Small intestine (tissue), 16 donors: ENCODE measurements at places on chromosomes 6 and 20.

DNA sequence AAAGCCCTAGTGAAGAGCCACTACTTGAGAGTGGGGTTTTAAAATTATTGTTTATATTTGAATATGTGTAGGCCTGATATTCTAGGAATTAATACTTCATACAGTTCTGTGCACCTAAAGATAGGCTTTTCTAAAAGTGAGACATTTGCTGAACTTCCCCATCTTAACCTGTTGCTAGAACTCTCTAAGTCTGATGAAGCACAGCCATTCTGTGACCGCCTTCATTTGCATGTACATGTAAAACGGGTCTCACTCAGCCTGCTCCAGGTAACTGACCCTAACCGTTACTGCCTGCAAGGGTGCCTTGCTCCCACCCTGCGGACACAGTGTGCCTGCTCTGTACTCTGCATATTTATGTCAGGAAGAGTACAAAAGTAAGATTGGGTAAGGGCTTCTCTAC lies 44.3 kb upstream of the IRF4 start:
- no peak for DNase-seq

DNA sequence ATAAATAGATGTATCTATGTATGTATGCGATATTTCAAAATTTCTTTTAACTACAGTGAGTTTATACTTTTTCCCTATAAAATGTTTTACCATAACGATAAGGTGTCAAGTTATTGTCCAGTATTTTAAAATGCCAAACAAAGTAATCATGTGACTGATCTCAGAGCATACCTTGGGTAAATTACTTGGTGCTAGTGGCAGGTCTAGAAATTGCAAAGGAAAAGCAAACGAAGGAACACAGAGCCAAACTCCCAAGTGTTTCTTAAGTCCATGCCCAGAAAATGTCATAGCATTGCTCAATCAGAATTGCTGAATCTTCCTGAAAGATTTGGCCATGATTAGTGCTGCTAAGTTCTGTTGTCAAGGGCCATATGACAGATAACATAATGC lies 77.5 kb downstream of the CAP2 start:
- DNase-seq = no peak

GRCh38 chr20:10381477-10381876 lies 52.5 kb downstream of the MKKS start:
- DNase-seq = no peak

DNA sequence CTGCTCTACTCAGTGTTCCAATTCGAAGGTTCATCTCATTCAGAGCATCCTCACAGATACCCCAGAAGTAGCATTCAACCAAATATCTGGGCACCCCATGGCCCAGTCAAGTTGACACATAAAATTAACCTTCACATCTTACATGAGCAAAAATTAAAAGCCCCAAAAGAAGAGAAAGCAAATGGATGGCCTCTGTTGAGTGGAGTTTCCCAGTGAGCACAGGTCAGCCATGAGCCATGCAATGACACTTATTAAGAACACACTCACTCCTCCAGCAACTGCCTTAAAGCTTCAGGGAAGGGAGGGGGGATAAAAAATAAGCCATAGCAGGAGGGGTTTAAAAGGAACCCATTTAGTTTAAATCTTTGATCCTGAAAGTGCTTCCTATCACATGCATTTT lies 14.6 kb upstream of the THBS2 start:
- DNase-seq = no peak

- DNase-seq = no peak
Measured at GRCh38 chr6:9112544-9112943, 677.2 kb upstream of the SLC35B3 start.

GRCh38 chr6:170259278-170259677 lies 31.6 kb downstream of the DLL1 start:
- DNase-seq = no peak

DNA sequence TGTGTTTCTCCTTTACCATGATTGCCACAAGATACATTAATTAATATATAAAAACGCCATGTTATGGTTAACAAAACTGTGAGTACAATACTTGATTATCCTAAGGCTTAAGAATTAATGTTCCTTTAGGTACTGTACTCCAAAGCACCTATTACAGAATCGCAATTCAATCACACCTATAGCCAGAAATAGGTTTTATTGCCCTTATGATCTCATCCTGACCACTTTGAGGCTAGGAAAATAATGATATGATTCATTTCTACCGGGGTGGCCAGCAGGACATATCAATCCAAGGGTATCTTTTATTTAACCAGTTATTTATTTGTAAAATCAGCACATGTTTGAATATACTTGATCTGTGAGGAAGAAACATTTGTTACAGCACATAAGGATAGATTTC lies 396.6 kb upstream of the GJE1 start:
- no peak for DNase-seq

DNA sequence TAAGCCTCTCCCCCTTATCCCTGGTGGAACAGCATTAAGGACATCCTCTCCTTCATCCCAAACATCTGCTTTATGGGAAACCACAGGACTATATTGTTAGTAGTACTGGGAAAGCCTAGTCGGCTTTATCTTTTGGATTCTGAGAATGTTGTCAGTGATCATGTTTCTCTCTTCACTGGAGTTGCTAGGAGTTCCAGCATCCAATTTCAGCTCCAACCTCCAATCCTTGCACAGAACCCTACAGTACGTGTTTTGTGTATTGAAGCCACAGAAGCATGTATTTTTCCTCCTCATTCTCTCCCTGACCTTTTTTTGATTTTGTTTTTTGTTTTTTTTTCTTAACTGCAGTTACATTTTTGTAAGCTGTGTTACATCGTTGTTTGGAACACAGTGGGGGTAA lies 84.0 kb downstream of the PHACTR3 start:
- DNase-seq = no peak

GRCh38 chr6:150987855-150988464 lies 122.5 kb downstream of the MTHFD1L start:
- no peak for DNase-seq

DNA sequence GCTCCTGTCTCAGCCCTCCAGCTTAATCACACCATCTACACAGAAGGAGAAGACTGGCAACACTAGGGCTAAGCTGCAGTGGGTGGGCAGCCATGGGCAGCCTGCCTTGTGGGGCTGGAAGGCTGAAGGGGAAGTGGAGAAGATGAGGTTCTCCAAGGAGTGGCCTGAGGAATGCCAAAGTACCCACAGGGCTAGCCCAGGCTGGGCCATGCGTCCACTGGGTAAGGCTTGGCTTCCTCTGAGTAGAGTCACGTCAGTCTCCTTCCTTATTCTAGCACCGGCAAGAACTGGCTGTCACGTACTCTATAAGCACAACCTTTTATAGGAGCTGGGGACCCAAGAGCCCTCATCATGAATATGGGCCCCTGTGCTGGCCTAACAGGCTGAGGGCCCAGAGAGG lies 110.6 kb upstream of the SIRPA start:
- DNase-seq = no peak
